ENCODE measurements at places on chromosomes 1 and 21.
A peak's percentile ranks its signal among the peaks of the same experiment; 100 is the strongest.

DNA sequence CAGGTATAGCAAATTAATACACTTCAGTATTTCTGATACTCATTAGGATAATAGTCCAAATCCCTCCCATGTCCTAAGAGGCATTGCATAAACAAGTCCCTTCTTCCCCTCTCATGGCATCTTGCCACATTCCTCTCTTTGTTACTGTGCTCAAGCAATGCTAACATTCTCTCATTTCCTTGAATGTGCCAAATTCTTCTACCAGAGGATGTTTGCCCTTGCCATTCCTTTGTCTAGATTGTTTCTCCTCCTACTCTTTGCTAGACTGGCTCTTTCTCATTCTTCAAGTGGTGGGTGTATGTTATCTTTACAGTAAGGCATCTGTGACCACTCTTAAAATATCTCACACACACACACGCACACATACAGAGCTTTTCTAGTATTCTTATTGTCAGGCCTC lies 621.0 kb upstream of the CXADR start:
- DNase-seq = peak; percentile 24

- DNase-seq = no peak
Measured at GRCh38 chr1:206676499-206676898, 8.2 kb upstream of the MAPKAPK2 start.

- no peak for DNase-seq
Measured at GRCh38 chr21:38255571-38256117, 1.1 kb upstream of the KCNJ15 start.

DNA sequence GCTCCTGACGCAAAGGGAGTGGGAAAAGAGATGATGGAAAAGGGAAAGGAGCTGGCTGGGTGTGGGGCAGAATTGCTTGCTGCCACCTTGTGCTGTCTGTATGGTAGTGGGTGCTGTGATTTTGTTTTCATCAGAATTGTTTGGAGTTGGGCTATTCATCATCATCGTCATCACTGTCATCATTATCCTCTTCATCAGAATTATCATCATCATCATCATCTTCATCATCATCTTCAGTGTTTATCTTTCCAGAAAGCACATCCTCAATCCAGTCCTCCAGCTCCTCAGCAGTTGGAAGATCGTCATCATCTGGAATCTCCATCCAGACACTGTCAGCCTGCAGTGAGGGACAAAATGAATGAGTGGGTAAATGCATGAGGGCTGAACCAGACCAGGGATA lies 59.3 kb downstream of the VANGL1 start:
- DNase-seq = no peak

- no peak for DNase-seq
Measured at GRCh38 chr1:212759683-212760082, 31.9 kb downstream of the NSL1 start.

- no peak for DNase-seq
Measured at GRCh38 chr1:193856261-193856660, 669.8 kb upstream of the B3GALT2 start.

DNA sequence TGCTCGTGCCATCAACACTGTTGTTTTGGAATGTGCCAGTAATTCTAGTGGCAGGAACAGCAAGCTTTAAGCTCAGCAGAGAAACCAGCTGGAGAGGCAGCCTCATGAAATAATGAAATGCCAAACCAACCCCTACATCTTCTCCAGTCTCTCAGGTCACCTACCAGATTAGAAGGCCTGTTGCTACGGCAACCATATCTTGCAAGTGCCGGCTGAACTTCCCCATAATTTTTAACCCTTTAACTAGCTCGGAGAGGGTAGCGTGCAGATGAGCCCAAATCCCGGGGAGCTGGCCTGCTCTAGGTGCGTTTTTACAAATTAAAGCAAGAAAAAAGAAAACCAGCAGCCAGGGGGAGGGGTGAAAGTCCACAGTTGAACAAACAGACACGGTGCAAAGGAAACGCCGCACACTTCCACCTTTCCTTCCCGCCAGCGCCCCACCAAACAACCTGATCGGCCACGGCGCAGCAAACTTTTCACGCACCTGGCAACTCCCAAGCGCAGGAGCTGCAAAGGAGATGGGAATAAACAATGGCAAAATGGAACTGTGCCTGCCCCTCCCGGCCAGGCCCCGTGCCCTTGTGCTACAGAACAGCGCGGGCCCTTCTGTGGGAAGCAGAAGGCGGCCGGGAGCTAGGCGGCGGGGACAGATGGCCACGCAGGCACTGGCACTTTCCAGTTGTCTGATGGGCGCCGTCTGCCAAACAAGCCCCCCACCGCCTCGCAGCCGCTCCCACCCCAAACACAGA lies 50.1 kb downstream of the SSBP3 start:
- DNase-seq = peak; percentile 69

GRCh38 chr1:193479187-193479586 lies 292.8 kb upstream of the B3GALT2 start:
- no peak for DNase-seq

DNA sequence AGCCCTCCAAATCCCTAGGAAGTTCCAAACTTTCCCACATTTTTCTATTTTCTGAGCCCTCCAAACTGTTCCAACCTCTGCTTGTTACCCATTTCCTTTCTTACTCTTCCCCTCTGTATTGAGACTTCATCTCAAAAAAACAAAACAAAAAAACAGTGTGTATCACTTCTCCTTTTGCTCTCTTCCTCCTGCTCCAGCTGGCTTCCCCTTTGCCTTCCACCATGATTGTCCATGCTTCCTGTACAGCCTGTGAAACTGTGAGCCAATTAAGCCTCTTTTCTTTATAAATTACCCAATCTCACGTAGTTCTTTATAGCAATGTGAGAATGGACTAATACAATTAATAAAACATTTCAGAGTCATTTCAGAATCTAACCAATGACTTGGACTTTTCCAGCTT lies 69.6 kb upstream of the KRTAP19-8 start:
- DNase-seq = no peak

DNA sequence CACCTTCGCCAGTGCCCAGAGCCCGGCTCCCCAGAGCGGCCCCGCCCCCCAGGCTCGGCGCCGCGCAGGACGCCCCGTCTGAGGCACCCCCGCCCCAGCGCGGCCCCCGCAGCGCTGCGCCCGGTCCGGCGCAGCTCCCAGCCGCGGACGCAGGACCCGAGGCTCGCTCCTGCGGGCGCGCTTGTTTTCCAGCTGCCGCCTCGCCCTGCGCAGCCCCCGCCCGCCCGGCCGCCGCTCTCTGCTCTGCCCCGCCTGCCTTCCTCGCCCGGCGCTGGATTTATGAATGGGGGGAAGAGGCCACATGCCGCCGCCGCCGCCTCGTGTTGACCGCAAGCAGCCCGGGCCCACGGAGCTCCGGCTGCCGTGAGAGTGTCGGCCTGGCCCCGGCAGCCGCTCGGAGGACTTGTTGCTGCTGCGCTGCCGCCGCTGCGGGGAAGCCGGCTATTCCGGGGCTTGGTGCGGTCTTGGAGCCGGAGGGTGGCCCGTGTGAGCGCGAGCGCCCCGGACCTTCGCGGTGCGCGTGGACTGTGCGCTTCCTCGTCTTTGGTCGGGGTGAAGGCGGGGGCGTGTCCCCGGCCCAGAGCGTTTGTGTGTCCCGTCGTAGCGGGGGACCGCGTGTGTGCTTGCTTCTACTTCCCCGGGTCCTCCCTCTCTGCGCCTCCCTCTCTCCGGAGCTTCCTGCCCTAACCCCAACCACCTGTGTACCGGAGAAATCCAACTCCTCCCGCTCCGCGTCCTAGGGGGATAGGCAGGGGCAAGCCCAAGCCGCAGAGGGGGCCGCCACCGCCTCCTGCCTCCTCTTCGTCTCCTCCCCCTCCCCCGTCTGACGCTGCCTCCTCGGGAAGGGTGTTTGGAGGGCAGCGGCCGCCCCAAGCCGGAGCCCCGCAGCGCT lies 736 bp downstream of the KCNC4 start:
- DNase-seq = peak; percentile 46

- no peak for DNase-seq
Measured at GRCh38 chr1:9233241-9233941, 1.2 kb upstream of the H6PD start.

- no peak for DNase-seq
Measured at GRCh38 chr1:116089870-116090269, 21.3 kb upstream of the MAB21L3 start.

GRCh38 chr1:89261926-89262515 lies 10.6 kb downstream of the GBP5 start:
- peak; percentile 22 for DNase-seq

- no peak for DNase-seq
Measured at GRCh38 chr1:185159966-185160365, 3.0 kb downstream of the SWT1 start.

DNA sequence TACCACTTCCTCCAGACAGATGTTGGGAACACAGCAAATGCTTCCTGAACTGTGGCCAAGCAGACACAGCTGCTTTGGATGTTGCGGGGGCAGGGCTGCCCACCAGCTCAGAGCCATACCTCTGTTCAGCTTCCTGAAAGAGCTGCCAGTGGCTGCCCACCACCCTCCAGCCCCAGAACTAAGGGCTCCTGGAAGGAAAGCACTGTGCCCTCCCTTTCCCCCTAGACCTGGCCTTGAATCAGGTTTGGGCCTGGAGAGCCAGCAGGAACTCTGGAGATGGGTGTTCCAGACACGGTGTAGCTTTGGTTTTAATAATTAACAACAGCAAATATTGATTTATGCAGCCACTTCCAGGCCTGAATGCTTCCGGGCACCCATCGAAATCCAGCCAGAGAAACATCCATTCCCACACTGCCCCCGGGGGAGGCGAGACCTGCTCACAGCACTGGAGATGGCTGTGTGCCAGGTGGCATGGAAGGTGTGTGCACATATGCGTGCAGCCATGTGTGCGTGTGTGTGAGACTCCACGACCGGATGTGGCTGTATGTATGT lies 45.7 kb downstream of the RAP1GAP start:
- no peak for DNase-seq

DNA sequence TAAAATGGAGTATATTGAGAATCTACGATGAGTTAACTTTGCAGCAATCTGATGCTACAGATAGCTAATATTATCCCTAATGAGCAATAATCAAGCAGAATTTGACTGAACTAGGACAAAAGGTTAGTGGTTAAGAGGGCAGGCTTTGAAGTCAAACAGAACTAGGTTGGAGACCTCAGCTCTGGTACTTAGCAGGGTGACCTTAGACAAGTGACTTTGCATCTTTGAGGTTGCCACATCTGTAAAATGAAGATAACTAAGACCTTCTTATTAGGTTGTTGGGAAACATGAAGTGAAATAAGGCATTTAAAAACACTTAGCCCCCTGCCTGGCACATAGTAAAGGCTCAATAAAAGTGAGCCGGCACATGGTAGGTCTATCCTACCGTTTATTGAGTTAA lies 4.3 kb upstream of the FUCA1 start:
- DNase-seq = no peak

- no peak for DNase-seq
Measured at GRCh38 chr1:231727171-231727570, 100.6 kb downstream of the DISC1 start.

- no peak for DNase-seq
Measured at GRCh38 chr21:44728716-44729115, 17.3 kb upstream of the TSPEAR start.

GRCh38 chr1:183318433-183318832 lies 99.7 kb downstream of the NMNAT2 start:
- peak; percentile 91 for DNase-seq

DNA sequence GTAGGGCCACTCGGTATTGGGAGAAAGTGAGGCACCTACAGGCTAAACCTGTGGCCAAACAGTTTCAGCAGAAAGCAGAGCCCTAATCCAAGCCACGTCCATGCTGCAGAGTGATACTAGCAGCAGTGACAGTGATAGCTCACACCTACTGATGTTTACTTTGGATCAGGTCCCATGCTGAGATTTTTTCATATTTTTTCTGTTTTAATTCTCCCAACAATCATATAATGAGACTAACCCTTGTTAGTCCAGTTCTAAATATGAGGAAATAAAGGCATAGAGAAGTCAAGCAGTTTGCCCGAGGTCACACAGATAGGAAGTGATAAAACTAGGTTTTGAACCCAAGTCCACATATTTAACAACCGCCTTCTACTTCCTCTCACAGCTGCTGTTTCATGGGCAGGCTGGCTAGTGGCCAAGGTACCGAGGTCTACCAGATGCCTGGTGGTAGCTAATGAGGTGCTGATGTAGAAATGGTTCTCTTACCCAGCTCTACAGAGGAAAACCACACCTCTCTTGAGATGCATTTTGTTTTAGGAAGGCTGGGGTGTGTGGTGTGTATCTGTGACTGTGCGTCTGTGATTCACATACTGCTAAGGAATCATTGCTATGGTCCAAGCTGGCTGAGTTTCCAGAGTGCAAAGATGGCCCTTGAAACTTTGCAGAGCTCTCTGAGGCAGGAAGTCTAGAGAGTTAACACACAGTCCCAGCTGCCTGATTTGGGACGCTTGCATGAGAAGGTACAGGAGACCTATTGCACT lies 80.3 kb upstream of the ARTN start:
- DNase-seq = no peak

DNA sequence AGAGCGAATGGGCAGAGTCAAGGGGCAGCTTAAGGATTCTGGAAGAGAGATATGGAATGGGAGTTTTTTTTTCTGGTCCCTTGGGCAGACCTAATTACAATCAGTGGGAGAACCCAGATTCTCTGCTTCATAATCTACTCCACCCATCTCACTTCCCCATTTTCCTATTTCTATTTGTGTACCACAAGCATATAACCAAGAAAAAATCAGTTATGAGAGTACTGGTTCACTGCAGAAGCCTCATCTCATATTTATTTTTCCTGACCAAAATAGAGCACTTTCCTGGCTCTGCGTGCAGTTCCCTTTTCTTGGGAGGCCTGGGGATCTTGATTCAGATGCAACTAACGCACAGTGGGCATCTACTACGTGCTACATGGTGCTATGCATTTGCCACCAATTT lies 82.2 kb upstream of the SLFNL1 start:
- DNase-seq = peak; percentile 7

DNA sequence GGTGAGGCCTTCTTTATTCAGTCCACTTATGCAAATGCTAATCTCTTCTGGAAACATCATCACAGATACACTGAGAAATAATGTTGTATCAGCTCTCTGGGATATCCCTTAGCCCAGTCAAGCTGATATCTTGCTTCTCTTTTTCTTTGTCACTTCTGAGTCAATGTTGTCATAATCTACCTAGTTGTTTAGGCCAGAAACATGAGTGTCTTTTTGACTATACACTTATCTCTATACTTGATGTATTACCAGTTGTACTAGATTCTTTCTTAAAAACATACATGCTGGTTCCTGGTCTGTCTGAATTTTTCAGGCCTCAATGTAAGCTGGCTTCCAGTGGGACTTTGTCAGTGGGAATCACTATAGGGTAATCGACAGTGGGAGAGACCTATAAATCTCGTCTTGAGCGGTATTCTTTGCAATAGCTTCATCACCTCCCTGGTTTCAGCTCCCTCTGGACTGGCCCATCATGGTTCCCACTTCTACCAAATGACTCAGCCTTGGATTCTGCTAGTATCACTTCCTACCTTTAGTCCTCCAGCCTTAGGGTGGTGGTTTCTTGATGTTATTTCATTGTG lies 135.2 kb upstream of the CYYR1 start:
- no peak for DNase-seq
